ENCODE measurements at places on chromosomes 16 and 17.

DNA sequence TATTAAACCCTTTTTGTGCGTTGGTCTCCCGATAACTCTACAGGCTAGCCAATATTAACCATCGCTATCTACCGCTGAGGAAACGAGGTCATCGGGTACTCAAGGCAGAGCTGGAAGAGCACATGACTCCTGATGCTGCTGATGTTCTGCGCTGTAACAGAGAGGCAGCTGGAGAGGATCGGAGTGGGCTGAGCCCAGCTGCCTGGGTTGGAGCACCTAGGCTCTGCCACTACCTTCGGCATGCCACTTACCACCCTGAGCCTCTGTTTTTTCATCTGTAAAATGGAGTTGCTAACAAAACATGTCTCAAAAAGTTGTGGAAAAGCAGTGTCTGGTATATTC is 432 bp upstream of the SLC46A1 start:
- no peak for DNase-seq

GRCh38 chr16:73390491-73390890 is 342.6 kb upstream of the ZFHX3 start:
- DNase-seq: no peak

- no peak for DNase-seq
Observed at GRCh38 chr16:21723532-21723931, 59.8 kb downstream of the OTOA start.

- no peak for DNase-seq
Observed at GRCh38 chr16:47726031-47726675, 265.0 kb downstream of the PHKB start.

GRCh38 chr17:8072729-8073461 is 14.6 kb downstream of the ALOX12B start:
- DNase-seq: no peak

DNA sequence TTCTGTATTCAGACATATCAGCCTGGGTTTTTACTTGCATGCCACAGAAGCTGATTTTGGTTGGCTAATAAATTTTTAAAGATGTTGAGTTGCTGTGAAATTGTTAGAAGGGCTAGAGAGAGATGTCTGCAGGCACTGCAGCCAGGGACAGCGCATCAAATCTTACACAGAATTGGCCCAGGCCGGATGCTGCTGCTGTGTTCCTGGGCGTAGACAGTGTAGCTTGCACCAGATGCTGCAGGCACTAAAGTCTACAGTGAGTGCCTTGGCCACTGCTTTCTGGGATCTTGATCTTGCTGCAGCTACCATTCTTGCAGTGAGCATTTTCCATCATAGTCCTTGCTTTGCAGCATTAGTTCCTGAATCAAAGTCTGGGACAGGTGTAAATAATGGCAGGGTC is 169.9 kb downstream of the SPECC1 start:
- no peak for DNase-seq

DNA sequence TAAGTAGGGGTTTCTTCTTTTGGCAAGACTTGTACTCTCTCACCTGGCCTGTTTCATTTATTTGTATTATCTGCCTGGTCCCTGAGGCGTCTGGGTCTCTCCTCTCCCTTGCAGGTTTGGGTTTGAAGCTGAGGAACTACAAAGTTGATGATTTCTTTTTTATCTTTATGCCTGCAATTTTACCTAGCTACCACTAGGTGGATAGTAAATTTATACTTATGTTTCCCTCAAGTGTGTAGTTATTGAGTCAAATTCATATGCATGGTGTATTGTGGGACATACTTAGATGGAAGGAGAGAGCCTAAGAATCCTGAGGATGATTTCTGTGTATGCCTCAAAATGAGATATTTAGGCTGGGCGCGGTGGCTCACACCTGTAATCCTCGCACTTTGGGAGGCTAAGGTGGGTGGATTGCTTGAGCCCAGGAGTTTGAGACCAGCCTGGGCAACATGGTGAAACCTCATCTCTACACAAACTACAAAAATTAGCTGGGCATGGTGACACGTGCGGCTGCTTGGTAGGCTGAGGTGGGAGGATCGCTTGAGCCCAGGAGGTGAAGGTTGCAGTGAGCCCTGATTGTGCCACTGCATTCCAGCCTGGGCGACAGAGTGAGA is 13.6 kb downstream of the TMEM98 start:
- no peak for DNase-seq

DNA sequence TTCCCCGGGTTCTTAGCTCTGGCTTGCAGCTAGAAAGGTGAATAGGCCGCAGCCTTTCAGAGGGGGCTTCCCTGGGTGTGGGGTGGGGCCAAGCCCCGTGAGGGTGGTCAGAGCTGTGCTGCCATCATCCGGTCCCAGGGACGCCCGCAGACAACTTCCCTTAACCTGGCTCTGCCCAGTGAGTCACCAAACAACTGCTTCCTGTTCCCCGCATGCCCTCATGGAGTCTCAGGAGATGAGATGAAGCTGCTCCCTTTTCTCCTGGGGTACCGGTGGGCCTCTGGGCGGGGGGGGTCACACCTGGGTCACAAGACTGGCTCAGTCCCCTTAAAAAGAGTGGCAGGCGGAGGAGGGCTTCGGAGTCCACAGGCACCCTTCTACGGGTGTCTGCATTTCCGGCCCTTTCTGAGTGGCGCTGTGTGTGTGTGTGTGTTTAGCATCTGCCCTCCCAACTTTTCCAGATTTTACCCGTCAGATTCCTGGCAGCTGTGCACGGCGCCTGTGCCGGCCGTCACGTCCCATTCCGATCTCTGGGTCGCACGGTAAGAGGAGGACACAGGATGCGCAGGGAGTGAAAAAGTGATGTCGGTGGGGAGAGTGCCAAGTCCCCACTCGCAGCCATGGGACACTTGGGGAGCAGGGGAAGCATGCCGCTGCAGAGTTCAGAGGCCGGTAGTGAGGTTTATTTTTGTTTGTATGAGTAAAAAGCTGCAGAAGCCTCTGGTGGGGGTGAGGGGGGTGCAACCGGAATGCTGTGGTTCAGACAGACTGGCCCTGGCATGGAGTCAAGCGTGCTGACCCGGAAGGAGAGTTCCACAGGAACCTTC is 16.8 kb downstream of the HIC1 start:
- DNase-seq: peak; percentile 91

DNA sequence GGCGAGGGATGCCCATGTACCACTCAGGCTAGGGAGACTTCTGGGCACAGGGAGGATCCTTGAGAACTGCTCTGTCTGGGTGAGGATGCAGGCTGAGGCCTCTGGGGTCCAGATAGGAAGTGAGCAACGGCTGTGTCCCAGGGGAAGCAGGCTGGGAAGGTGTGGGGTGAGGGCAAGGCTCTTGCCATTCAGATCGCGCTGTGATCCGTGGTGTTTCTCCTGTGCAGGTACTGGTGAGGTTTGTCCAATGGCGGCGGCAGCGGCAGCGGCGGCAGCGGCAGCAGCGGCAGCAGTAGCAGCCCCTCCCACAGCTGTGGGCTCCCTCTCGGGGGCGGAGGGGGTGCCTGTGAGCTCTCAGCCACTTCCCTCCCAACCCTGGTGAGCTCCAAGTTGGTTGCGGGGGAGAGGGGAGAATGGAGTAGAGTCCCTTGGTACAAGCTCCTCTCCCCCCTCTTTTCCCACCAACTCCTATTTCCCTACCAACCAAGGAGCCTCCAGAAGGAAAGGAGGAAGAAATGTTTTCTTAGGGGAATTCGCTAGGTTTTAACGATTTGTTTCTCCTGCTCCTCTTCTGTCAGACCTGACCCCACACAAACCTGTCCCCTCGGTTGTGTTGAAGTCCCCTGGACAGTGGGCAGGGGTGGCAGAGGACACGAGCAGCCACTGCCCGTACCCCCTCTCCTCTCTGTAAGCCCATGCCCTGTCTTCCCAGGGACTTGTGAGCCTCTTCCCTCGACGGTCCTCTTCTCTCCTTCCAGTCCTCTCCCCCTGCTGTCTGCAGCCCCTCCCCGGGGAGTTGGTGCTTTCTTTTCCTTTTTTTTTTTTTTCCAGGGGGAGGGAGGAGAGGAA is 1.9 kb upstream of the PRRT2 start:
- DNase-seq: no peak

DNA sequence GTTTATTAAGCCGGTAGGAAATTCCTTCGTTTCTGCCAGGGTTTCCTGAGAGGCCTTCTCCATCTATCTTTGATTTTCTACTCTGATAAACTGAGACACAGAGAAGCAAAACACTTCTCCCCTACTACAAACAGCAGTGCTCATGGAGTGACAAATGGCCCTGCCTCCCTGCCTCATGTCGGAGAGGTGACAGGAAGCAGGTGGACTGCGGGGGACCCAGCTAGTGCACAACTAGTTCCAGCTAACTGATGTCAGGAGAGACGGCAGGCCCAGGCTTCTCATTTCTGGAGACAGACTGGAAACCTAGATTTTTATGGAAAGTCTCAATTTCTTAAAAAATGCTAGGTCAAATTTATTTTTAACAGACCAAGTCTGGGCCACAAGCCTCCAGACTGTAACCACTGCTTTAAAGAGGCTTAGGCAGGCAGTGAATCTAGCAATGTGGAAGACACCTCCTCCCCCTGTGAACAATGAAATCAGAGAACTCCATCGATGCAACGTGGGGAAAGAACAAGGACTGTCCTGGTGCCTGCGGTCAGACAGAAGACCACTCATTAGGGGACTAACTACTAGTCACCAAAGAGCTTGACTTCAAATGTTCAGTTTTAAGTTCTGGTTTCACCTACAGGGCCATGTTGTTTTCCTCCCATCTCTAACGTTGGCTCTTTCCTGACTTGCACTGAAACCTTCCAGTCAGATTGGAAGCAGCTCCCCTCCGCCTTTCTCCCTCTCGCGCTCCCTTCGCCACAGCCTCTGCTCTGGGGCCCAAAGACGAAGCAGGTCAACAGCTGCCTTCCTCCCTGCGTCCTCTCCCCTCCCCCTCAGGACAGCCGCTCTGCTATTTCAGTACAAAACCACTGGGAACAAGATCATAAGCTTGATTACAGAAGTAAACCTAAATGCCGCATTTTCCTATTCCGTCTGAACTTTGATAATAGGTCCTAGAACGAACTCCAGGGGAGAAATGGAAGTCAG is 17.6 kb downstream of the GTF3C1 start:
- no peak for DNase-seq

DNA sequence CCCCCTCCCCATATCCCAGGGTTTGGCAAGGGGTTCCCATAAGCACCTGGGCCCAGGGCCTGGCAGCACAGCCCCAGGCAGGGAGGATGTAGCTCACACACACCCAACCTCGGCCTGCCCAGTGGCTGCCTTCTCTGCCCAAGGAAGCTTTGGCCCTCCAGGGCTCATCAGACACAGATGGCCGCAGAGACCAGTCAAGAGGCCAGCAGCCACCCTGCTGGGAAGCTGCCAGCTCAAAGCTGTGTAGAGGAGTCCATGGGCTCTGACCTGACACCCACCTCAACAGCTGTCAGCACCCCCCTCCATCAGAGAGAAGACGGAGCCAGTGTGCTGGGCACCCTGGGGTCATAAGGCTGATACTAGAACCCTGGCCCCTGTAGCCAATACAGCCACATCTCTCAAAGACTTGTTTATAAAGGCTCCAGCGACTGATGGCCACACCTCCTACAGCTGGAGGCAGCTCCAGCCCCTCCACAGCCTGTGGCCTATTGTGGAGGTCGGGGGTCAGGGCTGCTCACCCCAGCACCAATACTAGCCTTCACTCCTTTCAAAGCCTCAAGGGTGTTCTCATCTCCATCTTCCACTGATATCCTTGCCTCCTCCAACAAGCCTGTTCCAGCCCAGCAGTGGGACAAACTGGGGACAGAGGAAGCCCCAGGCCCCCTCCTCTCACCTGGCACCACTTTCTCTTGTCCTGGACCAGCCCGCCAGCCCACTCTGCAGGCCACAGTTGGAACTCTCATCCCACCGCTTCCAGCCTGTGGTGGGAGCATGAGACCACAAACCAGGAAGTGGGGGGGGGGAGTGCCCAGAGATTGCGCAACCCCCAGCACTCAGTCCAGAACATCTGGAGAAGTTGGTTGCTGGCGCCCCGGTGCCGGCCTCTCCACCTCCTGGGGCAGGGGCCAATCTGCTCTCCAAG is 2.2 kb upstream of the MPG start:
- DNase-seq: peak; percentile 85

GRCh38 chr17:44203731-44204440 is 4.2 kb upstream of the ATXN7L3 start:
- peak; percentile 54 for DNase-seq

GRCh38 chr17:16975277-16975651 is 3.3 kb upstream of the TNFRSF13B start:
- no peak for DNase-seq

GRCh38 chr16:70712942-70713341 is 27.1 kb upstream of the MTSS2 start:
- no peak for DNase-seq

GRCh38 chr16:2842340-2843000 is 12.4 kb downstream of the ZG16B start:
- DNase-seq: no peak

DNA sequence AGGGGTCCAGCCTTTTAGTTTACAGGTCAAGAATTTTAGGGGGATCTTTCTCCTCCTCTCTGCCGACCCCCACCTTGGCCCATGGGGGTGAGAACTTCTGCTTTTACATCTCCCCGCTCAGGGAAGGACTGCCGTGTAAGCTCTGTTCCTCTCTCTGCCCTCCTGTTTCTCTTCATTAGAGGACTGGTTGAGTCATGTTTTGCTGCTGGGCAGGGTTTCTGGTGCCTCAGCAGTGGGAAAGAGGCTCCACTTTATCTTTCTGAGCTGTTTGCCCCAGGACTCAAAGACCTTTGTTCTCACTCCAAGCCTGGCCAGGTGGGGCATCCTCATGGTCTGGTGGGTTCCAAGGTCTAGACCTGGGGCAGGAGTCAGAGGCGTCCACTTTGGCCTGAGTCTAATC is 93.0 kb downstream of the UTP18 start:
- DNase-seq: no peak

DNA sequence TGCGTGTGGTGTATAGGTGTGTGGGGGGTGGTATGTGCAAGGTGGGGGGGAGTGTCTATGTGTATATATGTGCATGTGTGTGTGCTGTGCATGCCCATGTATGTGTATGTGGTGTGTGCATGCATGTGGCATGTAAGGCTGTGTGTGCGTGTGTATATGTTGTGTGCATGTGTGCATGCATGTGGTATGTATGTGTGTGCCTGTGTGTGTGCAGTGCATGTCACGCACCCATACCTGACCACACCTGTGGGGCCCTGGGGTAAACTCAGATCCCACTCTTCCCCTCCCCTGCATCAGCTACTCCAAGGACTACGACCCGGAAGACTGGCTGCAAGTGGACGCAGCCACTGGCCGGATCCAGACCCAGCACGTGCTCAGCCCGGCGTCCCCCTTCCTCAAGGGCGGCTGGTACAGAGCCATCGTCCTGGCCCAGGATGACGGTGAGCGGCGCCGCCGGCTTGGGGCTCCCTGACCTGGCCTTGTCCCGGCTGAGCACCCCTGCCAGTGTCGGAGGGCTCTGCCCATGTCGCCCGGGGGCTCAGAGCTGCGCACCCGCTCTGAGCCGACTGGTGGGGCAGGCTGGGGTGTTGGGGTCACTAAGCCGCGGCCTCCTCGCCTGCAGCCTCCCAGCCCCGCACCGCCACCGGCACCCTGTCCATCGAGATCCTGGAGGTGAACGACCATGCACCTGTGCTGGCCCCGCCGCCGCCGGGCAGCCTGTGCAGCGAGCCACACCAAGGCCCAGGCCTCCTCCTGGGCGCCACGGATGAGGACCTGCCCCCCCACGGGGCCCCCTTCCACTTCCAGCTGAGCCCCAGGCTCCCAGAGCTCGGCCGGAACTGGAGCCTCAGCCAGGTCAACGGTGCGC is 9.1 kb downstream of the SLC22A31 start:
- no peak for DNase-seq

All from EL (cell line).